ENCODE measurements at places on chromosomes 4 and X. TPM values are rescaled to one million over a fixed set of nuclear protein-coding genes. Genes with fewer than 3 reads are reported as not detected.
A peak's percentile ranks its signal among the peaks of the same experiment; 100 is the strongest.

The ELMOD2 gene
- total RNA-seq: 18.3 TPM

DNA sequence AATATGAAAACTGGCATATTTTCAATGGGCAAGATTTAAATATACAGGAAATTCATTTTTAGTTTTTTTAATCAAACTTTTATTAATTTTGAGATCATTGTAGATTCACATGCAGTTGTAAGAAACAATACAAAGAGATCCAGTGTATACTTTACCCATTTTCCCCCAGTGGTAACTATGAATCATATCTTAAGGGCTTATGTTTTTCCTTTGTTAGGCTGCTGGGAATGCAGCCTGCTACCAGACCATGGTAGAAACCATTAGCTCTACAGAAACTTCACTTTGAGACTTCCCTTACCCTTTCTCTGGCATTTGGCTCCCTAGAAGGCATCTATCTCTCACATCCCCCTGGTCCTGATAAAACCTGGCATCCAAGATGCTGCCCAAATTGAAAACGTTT, 147.6 kb upstream of the EOLA2 start:
- DNase-seq: no peak

The GYG2 gene
- 1.3 TPM for total RNA-seq

The KCND1 gene
- total RNA-seq: 0.27 TPM

The TCEAL4 gene
- total RNA-seq: 68.0 TPM

- no peak for DNase-seq
Measured at GRCh38 chr4:186486172-186486571, 69.2 kb downstream of the MTNR1A start.

DNA sequence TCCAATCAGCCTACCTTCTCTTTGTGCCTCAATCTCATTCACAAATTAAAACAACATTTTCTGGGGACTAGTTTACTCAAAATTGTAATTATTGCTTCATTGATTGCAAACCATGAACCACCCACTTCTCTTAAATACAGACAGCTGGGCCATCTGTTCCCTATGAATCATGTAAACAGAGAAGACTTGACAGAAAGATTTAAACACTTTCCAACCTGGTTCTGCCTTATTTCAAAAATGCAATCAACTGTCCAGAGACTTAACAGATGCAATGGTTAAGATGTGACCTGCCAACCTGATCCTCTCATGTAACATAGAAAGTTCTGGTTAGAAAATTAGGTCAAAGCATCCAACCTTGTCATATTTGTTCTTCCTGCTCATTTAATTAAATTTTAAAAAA, 20.8 kb upstream of the SERTM2 start:
- DNase-seq: no peak

DNA sequence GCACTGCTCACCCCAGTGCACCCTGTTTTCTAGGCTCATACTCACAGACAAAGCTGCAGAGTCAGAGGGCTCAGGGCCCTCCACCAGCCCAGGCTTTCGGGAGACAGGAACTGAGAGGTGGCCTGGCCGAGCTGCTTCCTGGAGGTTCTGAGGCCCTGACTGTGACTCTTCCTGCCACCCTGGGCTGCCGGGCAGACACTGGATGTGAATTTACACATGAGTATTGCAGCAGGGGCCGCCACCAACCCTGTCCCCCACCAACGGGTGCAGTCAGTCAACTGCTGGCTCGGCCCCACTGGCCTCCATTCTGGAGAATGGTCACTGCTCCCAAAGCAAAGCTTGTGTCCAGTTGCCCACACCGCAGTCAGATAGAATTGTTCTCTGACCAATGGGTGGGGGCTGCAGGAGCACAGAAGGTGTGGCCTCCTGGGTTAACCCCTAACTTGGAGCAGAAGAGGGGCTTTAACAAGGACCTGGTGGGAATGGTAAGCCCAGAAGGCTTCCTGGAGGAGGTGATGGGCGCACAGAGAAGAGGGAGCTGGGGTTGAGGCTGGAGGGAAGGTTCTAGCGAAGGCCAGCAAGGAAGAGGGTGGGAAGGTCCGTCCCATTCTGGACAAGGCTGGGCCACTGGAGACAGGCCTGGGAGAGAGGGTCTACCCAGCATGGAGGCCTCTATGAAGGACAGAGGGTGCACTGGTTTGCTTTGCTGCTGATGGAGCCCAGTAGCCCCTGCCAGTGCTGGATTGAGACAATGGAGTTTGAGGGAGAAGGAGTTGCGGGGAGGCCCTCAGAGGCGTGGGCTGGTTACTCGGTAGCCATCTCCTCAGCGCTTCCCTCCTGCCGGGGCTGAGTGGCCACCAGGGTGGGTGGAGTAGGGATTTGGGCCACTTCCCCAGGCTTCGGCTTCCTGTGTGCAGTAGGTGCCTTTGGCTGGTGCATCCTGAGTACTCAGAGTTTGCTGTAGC, 135.3 kb downstream of the CPZ start:
- DNase-seq: peak; percentile 60

Measured in cardiac septum (tissue), 1 donor.